ENCODE measurements at places on chromosomes 4 and X. TPM values are rescaled to one million over a fixed set of nuclear protein-coding genes. Genes with fewer than 3 reads are reported as not detected.
A peak's percentile ranks its signal among the peaks of the same experiment; 100 is the strongest.

Gene CYSLTR1
- not detected for total RNA-seq

Gene ERAS
- not detected for total RNA-seq

Gene SLC10A6
- not detected for total RNA-seq

Gene DGAT2L6
- not detected for total RNA-seq

DNA sequence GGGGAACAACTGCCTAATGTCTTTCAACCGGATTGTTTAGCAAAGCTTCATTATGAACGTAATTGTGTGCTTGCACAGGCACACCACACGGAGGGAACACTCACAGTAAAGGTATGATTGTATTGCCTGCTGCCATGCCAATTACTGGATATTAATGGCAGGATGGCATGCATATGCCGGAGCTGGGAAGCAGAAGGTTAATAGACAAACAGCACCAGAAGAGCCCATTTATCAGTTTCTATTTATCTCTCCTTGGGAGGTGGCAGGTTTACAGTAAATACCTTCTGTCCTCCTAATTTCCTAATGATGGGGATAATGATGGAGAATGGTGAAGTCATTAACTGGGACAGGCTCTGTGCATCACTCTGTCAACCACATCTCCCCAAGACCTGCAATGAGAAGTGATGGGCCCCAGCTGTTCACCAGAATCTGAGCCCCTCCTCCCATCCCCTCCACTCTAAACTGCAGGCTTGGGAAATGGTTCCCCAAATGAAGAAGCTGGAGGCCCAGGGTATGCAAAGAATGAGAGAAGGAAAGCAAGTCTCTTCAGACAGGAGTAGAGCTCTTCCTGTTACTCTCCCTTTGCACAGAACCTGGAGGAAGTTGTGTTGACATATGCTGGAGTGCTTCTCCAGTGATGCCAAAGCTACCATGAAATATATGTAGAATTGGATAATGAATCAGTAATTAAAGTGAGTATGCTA lies 160.8 kb downstream of the NAA11 start:
- DNase-seq = no peak

- no peak for DNase-seq
These were observed 140.6 kb downstream of the ARSF start for GRCh38 chrX:3181846-3182245.

GRCh38 chrX:38895775-38896174 lies 94.5 kb downstream of the MID1IP1 start:
- DNase-seq = no peak

GRCh38 chr4:1713003-1713851 lies 1.1 kb upstream of the SLBP start:
- DNase-seq = peak; percentile 89

DNA sequence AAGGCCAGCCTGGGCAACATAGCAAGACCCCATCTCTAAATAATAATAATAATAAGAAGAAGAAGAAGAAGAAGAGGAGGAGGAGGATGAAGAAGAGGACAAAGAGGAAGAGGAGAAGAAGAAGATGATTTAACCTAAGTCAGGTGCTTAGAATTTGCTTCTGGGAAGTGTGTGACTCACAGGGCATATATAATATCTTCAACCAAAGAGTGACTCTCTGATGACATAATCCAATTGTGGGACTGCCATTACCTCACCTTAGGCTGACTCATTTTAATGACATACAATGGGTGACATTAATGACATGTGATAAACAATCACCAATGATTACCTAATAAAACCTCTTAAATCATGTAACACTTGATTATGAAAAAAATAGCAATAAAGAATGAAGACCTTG lies 32.7 kb upstream of the MBTPS2 start:
- DNase-seq = no peak

DNA sequence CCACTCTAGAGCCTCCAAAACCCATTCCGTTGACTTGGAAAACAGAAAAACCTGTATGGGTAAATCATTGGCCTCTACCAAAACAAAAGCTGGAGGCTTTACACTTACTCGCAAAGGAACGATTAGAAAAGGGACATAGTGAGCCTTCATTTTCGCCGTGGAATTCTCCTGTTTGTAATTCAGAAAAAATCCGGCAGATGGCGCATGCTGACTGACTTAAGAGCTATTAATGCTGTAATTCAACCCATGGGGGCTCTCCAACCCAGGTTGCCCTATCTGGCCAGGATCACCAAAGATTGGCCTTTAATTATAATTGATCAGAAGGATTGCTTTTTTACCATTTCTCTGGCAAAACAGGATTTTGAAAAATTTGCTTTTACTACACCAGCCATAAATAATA lies 60.8 kb downstream of the ZNF732 start:
- peak; percentile 15 for DNase-seq

DNA sequence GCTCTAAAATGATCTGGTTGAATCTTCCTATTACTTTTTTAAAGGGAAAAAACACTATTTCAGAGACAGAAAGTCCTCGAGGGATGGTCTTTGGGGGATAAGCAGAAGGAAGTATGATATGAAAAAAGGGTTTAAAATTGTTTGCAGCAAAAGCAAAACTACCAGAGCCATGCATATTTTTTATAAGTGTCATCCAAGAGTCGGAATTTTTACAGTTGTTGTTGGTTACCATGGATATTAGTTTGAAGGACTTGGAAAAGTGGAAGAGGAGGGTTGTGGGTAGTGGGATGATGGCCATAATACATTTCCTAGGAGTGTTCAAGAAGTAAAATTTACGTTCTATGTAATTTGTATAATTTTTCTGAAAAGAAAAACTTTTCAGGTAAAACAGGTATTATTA lies 134.4 kb downstream of the PCDH7 start:
- DNase-seq = no peak

GRCh38 chrX:139828033-139828432 lies 104.8 kb downstream of the ATP11C start:
- DNase-seq = no peak

- no peak for DNase-seq
These were observed 12.0 kb upstream of the UFSP2 start for GRCh38 chr4:185437809-185438208.

DNA sequence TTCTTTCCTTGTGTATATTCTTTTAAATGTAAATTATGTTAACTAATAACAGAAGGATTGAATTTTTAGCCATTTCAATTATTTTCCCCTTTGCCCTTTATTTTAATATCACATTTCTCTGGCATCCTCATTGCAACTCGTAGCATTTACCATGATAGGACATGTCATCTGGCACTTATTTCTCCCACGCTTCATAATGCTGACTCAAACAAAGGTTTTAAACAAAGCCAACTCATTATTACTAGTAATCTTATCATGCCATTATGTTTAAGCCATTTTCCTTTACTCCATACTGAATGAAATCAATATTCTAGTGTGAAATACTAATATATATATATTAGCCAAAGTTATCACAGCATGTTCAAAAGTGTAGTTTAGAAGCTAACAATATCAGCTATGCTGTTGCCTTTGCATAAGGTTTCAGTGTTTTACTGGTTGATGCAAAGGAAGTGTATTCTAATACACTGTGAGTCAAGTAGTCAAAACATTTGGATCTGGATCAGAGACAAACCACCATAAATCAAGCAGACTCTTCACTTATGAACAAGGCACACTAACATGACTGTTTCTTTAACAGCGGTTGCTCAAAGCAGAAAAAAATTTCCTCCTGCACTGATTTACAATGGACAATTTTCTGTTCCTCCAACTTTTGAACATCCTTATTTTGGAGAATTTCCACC lies 281.6 kb downstream of the SLC7A11 start:
- no peak for DNase-seq

DNA sequence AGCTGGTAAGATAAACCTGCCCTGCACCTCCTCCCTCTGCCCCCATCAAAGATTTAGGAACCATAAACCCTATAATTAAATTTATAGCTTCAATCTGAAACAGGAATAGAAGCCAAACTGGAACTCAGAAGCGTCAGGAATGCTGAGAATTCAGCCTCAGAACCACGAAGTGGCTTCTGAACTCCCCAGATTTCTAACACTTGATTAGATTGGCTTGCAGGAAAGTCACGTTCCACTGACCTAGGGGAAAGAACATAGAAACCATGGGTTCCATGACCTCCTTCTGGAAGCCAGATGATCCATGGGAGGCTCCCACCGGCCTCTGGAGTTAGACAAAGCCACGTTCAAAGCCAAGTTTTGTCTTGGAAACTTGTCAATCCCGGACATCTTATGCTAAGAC lies 356.5 kb downstream of the MID1IP1 start:
- DNase-seq = no peak

- DNase-seq = no peak
These were observed 82.7 kb upstream of the GPM6B start for GRCh38 chrX:13899607-13900006.

DNA sequence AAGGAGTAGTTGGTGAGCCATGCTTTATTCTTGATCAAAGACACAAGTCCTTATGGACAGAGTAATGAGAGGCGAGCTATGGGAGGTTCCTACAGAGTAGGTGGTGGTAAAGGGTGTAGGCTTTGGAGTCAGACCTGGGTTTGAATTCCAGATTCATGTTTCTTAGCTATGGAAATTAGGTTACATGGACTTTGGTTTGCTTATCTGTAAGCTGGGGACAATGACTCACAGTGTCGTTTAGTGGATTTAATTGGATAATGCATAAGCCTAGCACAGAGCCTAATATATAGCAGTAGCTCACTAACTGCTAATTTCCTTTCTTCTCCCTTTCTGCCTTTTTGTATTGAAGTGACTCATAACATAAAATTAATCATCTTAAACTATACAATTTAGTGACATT lies 5.0 kb upstream of the TRPC5 start:
- no peak for DNase-seq

GRCh38 chr4:70855464-70855863 lies 15.8 kb upstream of the GRSF1 start:
- DNase-seq = no peak

GRCh38 chr4:6404611-6405396 lies 67.6 kb downstream of the PPP2R2C start:
- no peak for DNase-seq

- no peak for DNase-seq
These were observed 740.6 kb upstream of the FAM241A start for GRCh38 chr4:111404673-111405072.

DNA sequence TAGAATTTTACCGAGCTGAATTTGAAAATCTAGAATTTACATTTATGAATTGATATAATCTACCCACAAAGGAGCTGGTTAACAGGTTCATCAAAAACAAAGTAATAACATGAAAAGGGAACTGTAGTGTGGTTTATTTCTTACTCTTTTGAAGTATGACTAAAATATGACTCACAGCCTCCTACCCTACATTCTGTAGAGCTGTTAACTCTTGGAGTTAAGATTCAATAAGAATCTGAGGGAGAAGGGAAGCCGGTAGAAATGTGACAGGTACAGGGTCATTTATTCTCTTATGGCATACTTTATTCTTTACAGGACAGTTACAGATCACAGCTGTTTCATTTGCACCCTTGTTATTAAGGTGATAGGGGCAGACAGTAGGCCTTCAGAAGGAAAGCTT lies 132.2 kb upstream of the FAM47B start:
- DNase-seq = no peak

GRCh38 chrX:118718737-118719136 lies 8.7 kb upstream of the IL13RA1 start:
- DNase-seq = no peak

DNA sequence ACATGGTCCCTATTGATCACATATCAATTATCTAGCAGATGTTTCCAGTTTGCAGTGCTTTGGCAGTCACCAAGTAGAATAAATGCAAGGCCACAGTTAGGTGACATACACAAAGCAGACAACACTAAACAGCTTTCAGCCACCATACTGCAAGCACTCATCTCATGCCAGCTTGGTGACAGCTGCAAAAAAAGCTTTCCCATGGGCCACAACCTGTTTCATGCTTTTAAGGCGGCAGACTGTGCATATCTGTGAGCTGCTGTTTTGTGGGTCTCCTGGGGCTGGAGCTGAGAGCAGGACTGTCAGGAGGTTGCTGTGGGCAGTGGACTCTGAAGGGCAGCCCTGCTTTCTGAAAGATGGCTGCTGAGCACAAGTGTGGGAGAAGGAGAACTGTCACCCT lies 82.6 kb downstream of the FHDC1 start:
- no peak for DNase-seq

GRCh38 chr4:151744614-151745013 lies 16.2 kb downstream of the GATB start:
- peak; percentile 41 for DNase-seq

DNA sequence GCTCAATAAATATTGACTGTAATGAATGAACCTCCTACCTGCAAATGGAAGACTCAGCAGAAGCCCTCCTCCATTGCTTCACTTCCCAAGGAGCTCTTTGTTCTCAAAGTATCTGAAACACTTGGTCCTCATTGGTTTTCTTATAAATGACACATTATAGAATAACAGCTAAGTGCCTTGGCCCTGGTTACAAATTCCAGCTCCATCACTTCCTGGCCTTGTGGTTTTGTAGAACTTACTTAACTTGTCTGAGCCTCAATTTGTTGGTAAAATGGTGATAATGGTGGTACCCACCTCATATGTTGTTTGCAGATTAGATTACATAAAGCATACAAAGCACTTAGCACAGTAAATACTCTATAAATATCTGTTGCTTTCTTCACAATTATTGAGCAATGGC lies 25.2 kb upstream of the SMIM20 start:
- no peak for DNase-seq

GRCh38 chr4:111984169-111984819 lies 161.0 kb upstream of the FAM241A start:
- no peak for DNase-seq

DNA sequence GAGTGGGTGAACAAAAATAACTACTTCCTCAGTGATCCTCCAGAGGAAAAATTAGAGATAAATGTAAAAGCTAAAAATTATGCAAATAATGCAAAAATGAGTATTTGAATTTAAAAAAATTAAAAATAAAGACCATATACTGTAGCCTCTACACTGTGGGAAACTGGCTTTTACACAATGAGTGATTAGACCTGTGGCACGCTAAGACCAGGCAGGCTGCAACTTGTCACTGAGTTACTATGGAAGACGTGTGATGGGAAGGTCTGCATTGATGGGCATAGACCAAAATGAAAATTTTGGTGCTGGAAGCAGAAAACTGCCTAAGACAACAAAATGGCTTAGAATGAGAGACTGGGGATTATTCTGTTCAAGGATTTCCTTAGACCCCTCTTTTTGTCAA lies 30.2 kb downstream of the BTC start:
- no peak for DNase-seq

DNA sequence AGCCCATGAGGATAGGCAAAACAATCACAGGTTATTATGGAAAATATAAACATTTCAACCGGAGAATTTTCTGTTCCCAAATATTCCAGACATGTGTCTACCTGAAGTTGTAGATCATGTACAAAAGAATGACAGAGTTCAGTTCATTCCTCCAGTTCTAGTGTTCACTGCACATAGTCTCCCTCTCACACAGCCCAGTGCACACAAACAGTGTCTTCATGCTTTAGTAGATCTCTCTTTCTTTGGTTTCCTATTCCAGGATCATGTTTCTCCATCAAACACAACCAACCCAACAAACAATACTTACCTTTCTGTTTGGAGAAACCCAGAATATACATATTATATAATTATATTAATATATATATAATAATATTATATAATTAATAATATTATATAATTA lies 671.9 kb downstream of the TRIML1 start:
- no peak for DNase-seq

Measured in H7 (cell line).